ENCODE measurements at places on chromosomes 7 and 10.

DNA sequence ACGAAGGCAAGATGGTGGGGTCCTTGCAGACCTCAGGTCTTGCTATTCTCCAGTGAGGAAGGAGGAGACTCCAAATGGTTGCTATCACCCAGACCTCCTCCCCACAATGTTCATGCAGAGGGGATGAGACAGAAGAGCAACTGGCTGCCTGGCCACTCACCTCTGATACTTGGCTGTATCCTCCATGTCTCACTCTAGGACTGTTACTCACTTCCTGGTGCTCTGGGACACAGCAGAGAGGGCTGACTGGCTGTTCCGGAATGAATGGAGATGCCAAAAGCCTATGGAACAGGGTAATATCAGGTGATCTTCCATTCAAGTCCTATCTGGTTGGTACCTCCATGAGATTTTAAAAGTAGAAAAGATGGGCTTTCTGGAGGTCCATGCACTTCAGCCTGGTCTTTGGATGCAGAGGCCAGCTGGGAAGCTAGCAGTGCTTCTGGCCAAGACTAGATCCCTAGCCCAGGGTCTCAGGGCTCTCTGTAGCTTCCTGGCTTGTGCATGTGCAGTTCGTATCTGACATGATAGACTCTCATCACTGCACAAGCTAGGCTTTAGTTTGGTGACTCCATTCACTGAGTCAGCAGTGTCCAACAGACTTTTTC, 27.0 kb upstream of the ABI1 start:
- no peak for DNase-seq

GRCh38 chr10:2935647-2936386, 131.5 kb upstream of the PFKP start:
- DNase-seq, result no peak

DNA sequence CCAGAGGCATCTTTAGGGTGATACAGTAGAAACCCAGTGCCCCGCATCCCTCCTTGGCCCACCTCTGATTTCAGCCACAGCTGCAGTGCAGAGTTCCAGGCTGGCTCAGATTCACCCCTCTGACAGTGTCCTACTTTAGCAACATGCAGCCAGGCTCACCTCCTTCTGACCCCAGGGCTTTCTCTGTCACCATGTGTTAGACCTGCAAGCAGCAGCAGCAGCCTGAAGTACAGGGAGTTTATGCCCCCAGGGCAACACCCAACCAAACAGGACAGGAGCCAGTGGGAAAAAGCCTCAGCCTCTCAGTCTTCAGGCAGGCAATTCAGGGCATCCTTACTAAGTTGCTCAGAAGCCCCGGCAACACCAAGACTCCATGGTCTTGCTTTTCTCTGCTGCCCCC, 109.0 kb upstream of the PLXNA4 start:
- DNase-seq, result no peak

DNA sequence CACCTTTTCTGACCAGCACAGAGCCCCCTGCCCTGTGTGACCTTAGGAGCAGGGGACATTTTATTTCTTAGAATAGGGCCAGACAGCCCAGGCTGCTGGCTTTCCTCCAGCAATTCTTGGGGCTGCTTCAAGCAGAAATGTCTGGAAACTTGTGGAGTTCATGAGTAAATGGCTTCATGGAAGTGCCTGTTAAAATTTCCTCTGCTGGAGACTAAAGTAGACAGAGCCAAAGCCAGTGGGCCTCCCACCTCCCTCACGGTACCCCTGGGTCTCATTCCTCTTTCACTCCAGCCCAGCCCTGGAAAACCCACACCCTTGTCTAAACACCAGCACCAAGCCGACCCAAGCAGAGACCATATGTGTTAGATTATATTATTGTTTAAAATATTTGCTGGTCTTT, 505.5 kb upstream of the ZMIZ1 start:
- no peak for DNase-seq

DNA sequence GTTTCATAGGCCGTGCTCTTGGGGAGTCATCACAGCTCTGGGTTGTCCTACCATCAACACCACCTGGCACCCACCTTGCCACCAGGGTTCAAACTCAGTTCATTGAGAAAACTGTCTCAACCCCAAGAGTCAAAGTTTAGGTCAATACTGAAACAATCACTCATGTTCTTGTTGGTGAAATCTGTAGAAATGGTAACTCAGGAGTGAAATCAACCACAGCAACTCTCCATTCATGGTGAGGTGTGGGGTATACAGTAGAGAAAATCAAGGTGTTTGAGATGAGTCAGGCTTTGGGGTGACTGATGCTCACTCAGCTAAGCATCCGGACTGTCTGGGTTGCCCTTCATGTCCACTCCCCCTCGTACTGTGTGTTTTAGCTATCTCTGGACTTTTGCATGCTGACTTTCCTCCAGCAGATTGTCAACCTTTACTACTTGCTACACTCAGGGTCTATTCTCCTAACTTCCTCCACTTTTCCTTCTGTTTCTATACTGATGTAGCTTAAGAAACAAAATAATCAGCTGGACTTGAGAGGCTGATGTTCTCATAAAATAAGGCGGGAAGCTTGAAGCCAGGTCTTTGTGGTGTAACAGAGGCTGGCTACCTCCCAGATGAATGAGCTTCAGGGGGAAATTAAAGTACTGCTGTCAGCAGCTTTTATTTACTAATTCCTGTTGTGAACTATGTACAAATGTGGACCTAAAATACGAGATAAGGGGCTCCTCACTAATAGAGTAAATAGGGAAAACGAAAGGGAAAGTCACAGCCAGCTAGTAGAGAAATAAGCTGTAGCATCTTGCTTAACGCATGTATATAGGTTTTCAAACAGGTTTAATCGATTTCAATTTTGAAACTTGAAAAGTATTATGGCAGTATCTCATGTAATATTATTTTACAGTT, 173.6 kb upstream of the AKR1E2 start:
- no peak for DNase-seq

DNA sequence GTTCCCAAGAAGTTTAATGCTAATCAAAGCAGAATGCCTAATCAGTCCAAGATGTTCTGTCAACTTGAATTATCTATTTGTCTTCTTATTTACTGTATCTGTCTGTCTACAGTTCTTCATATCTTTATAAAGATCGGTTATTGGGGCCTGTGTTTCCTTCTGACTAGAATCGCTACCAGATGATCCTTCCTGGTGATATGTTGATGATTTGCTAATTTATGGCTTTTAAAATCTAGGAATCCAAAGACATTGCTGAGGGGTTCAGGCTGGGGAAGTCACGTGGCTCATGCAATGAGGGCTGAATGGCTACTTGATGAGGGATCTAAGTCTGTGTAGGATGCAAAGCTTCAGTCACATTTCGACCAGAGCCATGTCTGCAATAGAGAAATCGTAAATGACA, 536.3 kb downstream of the KCNMA1 start:
- no peak for DNase-seq

- DNase-seq, result no peak
These were observed 49.0 kb downstream of the PIK3AP1 start for GRCh38 chr10:96671211-96671890.

GRCh38 chr7:140223515-140224221, 46.9 kb upstream of the KDM7A start:
- no peak for DNase-seq

GRCh38 chr10:29266641-29267040, 22.2 kb upstream of the LYZL1 start:
- no peak for DNase-seq

DNA sequence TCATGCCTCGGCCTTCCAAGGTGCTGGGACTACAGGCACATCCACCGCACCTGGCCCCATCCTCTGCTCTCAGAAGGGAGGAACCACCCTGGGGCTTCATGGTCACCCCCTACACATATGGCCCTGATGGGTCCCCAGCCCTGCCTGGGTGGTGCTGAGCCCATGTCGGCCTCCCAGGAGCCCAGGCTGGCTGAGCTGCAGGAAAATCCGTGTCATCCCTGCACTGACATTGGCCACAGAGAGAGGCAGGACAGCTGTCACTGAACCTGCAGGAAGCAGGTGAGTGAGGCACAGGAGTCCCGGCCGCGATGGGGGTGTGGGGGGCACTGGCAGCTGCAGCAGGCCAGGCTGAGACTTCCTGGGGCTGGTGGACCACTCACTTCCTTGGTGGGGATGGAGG, 8.0 kb downstream of the GRIFIN start:
- no peak for DNase-seq
